ENCODE measurements at places on chromosomes 16 and 17.

DNA sequence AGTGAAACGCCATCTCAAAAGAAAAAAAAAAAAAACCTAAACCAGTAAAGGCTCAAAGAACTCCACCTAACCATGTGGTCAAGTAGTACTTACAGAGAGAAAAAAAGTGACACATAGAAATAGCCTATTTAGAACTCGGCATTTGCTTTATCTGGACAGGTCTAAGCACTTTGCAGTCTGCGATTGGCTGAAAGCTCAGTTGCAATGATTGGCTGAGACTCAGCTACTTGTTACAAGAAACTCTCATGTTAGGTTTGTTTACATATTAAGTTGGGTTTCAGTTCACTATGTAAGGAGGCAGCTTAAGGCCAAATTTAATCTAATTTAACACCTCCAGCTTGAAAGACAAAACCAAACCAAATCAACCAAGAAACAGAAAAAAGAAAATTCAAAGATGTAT is 19.1 kb downstream of the ABCC3 start:
- no peak for DNase-seq

GRCh38 chr16:71754652-71755051 is 30.2 kb upstream of the PHLPP2 start:
- DNase-seq: no peak

GRCh38 chr17:8121407-8121680 is 2.6 kb downstream of the HES7 start:
- DNase-seq: no peak

GRCh38 chr17:7747635-7748071 is 30.1 kb downstream of the DNAH2 start:
- DNase-seq: no peak

GRCh38 chr16:65624229-65624628 is 502.4 kb upstream of the CDH11 start:
- DNase-seq: no peak

DNA sequence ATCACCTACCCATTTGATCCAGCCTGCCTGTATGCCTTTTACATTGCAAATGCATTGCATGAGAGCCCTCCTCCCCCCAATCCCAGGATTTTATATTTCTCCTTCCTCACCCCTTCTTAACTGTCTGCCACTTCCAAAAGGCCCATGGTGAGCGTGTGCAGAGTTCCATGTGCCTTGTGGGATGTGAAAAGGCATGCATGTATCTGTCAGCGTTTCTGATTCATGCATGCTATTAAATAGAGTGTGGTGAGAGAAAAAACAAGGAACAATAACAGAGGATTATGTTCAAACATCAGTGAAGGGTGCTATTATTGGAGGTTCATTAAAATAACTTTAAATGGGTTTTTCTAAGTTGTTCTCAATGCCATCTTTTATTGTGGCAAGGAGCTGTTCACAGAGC is 60.9 kb upstream of the CACNG3 start:
- DNase-seq: no peak

DNA sequence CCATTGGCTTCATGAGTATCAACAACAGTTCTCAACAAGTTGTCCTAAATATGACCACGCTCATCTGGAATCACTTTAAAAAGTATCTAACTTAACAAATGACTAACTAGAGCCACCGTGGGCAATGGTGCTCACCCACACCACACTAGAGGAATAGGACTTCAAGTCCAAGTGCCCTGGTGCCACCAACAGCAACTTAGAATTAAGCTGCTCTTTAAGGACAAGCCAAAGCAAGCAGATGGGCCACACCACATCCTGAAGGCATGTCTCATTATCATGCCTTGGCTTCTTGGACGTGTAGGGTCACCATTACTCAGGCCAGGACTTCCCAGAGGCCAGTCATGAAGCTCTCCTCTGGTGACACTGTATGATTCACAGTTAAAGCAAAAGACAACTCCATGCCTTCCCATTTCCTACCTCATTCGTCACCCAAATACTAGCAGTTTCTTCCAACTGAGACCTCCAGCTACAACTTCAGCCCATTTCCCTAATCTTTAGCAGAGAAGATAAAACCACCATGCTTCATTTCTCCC is 9.4 kb upstream of the SLC6A4 start:
- no peak for DNase-seq

DNA sequence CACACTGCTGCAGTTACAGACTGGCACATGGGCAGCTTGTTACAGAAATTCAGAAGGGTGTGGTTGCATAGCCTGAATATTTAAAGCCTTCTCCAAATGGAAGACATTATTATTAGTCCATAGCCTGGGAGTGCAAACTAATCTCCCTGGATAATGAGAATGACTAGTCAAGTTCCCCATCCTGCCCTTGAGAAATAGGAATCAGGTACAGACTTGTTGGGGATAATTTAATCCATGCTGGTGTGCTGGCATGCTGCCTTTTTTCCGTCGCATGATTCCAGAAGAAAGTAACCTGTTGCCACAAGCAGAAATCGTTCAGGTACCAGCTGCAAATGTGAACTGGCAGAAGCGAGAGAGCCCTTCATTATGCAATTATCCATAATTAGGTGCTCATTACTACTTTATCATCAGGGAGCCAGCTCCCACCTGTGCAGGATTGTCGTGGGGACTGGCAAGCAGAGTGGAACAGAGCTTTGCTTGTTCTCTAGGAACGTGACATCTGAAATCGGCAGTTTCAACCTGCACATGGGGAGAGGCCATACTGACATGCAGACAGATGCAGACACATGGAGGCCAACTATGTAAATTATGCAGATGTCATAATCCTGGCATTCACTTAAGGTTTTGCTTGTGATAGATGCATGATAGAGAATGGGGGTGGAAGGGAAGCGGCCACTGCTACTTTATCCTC is 419.4 kb downstream of the PMP22 start:
- no peak for DNase-seq

DNA sequence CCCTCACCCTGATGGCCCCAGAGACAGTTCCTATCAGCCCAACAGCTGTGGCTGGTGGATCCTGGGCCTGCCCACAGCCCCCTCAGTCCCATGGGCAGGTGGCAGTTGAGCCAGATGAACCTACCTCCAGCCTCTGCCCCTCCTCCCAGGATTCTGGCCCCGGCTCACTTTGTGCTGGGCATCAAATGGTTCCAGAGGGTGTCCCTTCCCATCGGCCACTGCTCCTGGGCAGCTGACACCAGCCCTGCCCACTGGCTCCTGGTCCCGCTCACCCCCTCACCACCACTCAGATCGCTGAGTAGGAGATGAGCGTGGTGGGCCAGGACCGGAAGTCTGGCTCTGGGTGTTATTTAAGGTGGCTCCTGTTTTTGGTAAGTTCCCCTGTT is 2.0 kb downstream of the TTYH2 start:
- peak; percentile 74 for DNase-seq

GRCh38 chr17:37413875-37414519 is 7.3 kb downstream of the TADA2A start:
- no peak for DNase-seq

GRCh38 chr17:8119581-8120519 is 1.5 kb upstream of the ALOXE3 start:
- DNase-seq: peak; percentile 67

DNA sequence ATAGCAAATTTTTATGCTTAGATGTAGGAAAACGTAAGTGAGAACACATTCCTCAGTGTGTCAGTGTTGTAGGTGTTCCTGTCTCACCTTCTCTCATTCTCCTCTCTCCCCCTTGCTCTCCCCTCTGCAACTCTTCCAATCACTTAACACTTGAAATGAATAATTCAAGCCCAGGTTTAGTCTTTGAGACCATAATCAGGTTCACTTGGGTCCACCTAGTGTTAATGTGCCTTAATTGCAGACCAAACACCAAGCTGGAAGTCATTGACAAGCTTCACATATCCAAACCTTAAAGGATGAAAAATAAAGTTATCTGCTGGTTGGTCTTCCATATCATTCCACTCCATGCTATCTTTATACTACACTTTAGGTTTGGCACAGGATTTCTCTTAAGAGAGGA is 37.0 kb downstream of the STXBP4 start:
- DNase-seq: no peak

DNA sequence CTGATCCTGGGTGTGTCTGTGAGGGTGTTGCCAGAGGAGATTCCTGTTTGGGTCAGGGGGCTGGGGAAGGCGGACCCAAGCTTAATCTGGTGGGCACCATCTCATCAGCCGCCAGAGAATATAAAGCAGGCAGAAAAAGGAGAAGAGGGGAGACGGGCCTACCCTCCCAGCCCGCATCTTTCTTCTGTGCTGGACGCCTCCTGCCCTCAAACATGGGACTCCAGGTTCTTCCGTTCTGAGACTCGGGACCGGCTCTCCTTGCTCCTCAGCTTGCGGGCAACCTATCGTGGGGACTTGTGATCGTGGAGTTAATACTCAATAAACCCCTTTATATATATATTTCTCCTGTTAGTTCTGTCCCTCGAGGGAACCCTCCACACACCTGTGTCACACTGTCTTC is 64.5 kb downstream of the LMF1 start:
- no peak for DNase-seq

DNA sequence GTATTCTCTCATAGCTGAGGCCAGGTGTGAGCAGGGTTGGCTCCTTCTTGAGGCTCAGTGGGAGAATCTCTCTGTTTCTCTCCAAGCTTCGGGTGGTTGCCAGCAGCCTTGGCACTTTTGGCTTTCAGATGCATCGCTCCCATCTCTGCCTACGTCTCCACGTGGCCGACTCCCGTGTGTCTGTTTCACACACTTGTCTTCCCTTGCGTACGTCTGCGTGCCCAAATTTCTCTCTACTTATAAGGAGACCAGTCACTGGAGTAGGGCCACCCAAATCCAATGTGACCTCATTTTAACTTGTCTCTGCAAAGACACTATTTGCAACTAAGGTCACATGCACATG is 14.7 kb downstream of the OSBPL7 start:
- no peak for DNase-seq

GRCh38 chr17:50467855-50468303 is 801 bp downstream of the CHAD start:
- no peak for DNase-seq

DNA sequence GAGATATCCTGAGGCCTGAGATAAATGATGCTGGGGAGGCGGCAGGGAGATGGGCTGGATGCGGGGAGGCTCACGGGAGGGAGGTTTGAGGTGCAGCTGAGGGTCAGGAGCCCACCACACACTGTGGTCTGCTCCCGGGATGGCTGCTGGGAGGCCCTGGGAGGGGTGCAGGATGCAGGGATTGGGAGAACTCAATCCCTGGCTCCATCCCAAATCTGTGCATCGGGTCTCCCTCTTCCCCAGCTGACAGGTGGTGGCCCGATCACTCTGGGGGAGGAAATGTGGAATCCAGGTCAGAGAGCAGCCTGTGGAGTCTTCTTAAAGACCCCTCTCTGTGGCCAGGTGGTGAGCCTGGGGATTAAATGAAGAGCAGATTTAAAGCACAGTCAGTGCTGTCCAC is 12.0 kb downstream of the PHB1 start:
- DNase-seq: no peak

- DNase-seq: no peak
Observed at GRCh38 chr17:45403906-45404490, 28.7 kb downstream of the ARHGAP27 start.

GRCh38 chr16:2955438-2955778 is 8.7 kb upstream of the KREMEN2 start:
- DNase-seq: no peak

GRCh38 chr16:67258161-67258835 is 9.5 kb downstream of the SLC9A5 start:
- DNase-seq: no peak

DNA sequence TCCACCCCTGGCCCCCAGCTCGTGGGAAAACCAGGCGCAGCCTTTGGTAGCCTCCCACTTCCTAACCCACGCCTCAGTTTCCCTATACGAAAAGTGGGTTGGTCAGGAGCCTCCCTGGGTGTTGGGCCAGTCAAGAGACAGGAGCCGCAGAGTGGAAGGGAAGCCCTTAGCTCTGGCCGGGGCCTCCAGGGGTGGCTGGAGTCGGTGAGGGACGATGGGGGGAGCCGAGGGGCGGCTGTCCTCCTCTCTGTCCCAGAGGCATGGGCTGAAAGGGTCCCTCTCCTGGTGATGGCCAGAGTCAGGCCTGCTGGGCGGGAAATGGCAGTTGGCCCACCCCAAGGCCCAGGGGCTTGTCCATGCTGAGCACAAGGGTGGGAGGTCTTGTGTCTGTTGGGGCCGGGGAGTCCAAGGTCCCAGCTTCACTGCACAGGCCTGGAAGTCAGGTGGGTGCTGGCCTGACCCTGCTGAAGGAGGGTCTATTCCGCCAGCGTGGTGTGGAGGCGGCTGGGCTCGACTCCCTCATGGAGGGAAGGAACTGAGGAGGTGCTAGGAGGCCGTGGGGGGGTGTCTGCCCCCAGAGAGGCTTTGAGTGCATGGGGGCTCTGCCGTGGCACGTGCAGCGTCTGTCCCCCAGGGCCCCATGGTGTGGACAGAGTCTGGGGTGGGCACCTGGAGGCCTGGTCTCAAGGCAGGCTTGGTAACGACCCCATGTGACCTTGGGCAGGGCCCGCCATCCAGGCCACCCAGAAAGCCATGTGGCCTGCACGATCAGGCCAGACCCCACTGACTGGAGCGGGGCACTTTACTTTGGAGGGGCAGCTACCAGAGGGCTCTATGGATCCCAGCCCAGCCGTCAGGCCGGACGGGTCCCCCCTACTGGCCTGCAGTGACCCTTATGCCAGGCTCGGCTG is 1.1 kb downstream of the SLC16A3 start:
- DNase-seq: no peak

DNA sequence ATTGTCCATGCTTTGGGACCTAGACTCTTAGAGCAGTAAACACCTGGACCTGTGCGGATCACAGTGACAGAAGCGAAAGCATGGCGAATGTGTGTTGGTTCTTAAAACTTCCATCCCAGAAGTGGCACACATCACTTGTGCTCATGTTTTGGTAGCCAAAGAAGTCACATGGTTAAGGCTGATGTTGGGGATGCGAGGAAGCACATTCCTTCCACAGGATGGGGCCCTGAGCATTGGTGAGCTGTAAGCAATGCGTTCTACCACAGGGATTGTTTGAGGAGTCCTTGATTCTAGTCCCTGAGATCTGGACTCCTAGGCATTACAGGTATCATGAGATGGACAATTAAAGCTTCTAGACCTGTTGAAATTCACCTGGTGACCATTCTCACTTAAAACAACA is 375.9 kb downstream of the UTP18 start:
- no peak for DNase-seq

DNA sequence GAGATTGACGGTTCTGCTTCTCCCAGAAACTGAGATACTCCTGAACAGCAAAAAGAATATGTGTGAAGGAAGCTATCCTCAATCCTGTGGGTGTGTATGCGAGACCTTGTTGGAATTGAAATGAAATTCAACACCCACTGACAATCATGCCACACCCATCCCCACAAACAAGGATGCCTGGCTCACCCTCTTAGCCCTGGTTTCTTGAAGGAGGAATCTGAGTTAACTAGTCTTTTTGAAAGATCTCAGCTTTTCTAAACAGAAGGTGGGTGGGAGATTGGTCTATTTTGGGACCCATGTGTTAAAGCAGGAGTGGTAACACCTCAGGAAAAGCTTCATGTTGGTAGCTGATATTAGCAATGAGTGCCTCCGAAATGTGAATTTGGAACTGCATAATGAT is 1244.5 kb downstream of the CDH11 start:
- DNase-seq: no peak

- no peak for DNase-seq
Observed at GRCh38 chr17:16419074-16419928, 3.9 kb downstream of the TRPV2 start.

All from C1 segment of cervical spinal cord (tissue), 14 donors.